Glomerular endothelial cell (primary cell): ENCODE measurements at places on chromosomes 2 and 18. TPM values are rescaled to one million over a fixed set of nuclear protein-coding genes. Genes with fewer than 3 reads are reported as not detected.

FEV gene
- total RNA-seq: not detected in 2 replicates

ITSN2 gene
- 36.7 and 38.1 TPM in 2 replicates for total RNA-seq

SATB2 gene
- total RNA-seq: 2.6 and 5.0 TPM in 2 replicates

CDK5R2 gene
- total RNA-seq: not detected in 2 replicates

GRCh38 chr2:212991120-212991519 lies 160.3 kb downstream of the IKZF2 start:
- DNase-seq: no peak

DNA sequence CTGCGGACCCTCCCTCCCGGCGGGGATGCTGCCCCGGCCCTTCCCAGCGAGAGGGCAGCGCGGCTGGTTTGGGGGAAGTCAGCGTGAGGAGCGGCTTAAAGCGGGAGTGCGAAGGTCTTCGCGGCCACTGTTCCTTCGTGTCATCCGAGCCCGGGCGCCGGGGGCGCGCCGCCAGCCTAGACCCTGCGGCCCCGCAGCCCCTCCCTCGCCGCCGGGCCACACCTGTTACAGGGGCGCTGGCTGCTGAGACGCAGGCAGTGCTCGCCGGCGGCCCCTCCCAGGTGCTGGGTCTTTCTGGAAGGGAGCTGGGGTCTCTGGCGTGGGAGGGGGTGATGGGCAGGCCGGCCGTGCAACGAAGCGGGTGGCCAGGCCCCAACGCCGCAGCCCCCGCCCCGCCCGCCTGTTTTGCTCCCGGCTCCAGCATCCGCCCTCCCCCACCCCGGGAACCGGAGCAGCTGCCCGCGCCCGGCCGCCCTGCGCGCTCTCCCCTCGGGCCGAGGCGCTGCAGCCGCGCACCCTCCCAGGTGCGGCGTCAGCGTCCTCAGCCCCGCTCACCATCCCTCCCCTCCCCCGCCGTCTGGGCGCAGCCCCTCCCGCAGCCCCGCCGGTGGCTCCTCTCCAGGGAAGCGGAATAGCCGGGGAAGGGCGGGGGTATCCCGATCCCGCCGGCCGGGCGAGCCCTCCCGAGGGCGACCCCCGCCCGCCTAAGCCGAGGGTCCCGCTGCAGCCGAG lies 727 bp downstream of the KIF1A start:
- no peak for DNase-seq

DNA sequence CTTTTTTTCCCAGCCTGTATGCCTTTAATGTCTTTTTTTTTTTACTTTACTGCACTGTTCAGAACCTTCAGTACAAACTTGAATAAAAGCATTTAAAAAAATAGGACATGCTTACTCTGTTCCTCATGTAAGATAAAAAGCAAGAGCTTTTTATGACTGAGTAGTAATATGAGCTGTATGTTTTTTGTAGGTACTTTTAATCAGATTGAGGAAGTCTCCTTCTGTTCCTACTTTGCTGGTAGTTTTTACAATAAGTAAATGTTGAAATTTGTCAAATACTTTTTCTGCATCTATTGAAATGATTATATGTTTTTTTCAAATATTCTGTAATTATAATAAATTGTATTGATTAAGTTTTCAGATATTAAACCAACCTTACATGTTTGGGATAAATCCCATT lies 189.8 kb downstream of the FAM210A start:
- DNase-seq: no peak

DNA sequence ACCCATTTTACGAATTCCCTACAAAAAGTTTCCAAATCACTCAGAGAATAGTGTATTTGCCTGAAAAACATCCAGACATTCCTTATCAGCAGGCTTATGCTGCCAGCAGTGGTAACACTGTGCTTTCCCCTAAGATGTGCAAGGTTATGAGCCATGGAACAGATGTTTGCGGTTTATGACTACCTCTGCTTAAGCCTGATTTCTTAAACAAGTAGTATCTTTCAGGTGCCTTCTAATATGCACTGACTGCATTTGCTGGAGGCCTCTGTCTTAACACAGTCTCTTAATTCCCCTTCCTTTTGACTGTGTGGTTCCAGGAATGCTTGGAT lies 54.8 kb downstream of the CDC42EP3 start:
- no peak for DNase-seq

GRCh38 chr18:46419391-46420141 lies 237.5 kb downstream of the LOXHD1 start:
- DNase-seq: no peak

DNA sequence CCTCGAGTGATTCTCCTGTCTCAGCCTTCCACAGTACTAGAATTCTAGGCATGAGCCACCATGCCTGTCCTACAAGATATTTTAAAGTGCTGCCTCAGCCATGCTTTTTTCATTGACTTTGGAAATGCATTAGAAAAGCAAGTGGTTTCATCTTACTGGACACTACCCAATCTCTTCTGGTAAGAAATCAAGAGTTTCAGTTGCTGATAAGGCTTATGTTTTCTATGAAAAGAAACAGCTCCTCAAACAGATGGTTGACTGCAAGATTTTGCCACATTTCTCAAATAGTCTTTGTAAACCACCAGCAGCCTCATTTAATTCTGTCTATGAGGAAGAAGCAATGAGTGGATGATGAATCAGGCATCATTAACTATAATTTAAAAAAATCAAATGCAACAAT lies 264.5 kb upstream of the LRP1B start:
- DNase-seq: no peak

- DNase-seq: no peak
Measured at GRCh38 chr18:23266717-23267446, 131.6 kb downstream of the CABLES1 start.

DNA sequence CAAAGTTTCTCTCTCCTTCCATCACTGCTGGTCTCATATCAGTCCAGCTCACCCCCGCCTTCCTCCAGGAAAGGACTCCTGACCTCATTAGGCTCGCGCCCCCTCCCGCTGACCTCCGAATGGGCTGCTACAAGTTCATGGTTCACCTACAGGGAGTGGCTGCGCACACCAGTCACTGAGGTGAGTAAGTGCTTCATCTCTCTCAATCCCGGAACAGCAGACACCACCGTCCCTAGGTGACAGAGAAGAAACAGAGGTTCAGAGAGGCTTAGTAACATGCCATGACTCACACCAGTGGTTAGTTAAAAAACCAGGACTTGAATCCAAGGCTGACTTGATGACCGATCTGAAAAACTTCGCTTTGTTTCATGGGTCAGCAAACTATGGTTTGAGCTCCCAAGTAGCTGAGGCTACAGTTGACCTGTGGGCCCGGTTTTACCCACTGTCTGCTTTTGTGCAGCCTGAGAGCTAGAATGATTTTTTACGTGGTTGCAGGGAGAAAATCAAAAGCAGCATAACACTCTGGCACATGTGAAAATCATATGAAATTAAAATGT lies 42.0 kb downstream of the ZFP36L2 start:
- DNase-seq: no peak

GRCh38 chr2:132586101-132586511 lies 83.9 kb downstream of the LYPD1 start:
- no peak for DNase-seq

DNA sequence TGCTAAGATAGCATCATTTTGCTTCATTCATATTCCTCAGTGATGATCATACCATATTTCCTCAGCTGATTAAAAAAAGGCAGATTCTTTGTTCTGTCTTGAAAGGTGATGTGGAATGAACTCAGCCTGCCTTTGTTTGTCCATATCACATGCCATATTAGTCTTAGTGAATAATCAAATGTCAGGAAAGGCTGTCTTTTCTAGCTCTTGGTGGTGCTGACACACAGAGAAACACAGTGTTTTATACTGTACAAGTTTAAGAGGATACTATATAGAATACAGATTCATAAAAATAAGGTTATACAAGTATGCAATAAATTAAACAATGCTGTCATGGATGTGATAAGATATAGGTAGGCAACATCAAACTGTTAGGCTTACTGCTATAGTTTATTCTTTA lies 97.1 kb upstream of the FAM98A start:
- no peak for DNase-seq

- DNase-seq: no peak
Measured at GRCh38 chr2:161994761-161995520, 79.1 kb downstream of the DPP4 start.

- DNase-seq: no peak
Measured at GRCh38 chr2:199230091-199230490, 227.6 kb downstream of the SATB2 start.
